ENCODE measurements at places on chromosomes 3 and 15.

- peak; percentile 98 for DNase-seq
Observed at GRCh38 chr3:197736491-197737318, at the start of gene RUBCN. Gene RUBCN (minus strand): TSS chr3:197736904. CDS start chr3:197736719, 185 bp downstream.

GRCh38 chr3:110318108-110318507 is 753.5 kb upstream of the NECTIN3 start:
- DNase-seq: no peak

DNA sequence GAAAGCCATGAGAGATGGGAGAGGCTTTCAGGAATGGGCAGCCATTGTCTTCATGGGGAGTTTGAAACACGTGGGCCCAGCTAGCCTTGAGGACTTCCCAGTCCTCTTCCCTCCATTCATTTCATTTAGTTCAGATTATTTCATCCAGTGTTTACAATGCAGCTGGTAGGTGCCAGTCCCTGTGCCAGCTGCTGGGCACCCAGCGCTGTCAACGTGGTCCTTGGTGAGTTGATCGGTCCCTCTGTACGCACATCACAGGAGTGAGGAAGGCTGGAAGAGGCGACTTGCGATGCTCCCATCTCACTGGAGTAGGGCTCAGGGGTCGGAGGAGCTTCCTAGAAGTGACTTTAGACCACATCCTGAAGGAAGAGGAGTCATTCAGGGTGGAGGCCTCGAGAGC is 206.4 kb upstream of the BHLHE40 start:
- DNase-seq: no peak

GRCh38 chr3:16140116-16140893 is 34.2 kb upstream of the GALNT15 start:
- peak; percentile 88 for DNase-seq

DNA sequence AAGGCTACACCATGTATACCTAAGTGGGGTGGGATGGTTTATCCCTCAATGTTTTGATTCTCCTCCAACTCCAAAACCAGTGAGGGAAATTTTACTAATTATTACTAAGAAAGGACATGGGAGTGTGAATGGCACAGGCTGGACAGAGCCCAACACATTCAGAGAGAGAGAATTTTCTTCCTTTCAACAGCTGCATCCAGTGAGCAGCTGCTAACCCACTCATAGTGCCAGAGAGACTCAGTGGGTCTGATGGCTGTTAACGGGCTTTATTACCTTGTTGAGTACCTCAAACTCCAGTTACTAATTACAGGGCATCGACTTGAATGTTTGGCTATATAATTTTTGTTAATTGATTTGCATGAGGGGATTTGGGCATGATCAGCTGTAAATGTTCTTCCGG is 75.8 kb downstream of the RORA start:
- no peak for DNase-seq

DNA sequence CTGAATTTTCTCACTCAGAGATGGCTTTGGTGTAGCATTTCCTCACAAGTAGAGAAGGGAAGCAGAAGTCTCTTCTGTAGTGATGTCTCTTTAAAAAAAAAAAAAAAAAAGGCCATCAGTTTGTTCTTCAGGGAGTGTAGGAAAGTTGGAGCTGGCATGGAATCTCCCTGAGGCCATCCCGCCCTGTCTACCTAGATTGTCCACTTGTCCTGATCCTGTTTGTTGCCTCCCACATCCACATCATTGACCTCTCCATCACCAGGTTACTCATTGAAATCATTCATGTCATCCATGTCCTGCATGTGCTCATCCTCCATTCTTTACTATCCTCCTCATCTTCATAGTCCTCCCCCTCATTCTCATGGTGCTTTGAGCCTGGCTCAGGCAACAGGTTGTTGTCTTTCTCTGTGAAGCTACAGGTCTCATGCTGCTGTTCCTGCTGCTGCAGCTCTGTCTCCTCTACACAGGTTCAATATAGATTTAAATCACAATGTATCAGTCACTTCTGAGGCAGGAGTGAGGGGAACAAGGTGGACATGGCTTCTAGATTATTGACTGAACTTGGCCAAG is 556.3 kb upstream of the NAALADL2 start:
- no peak for DNase-seq

- no peak for DNase-seq
Observed at GRCh38 chr3:171055336-171056178, 29.0 kb upstream of the SLC2A2 start.

DNA sequence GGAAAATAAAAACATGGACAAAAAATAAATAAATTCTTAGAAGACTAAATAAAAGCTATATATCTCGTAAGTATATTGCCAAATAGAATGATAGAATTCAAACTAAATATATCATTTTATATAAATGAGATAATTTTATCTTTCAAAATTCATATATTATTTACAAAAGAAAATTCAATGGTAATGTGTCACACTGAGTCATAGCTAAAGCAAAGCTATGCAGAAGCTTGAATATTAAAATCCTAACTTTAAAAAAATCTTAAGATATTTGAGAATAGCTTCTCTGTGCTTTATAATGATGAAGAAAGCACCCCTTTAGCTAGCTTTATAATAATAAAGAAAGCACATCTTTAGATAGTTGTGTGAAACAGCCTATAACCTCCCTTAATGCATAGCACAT is 1010.8 kb downstream of the OTOL1 start:
- DNase-seq: no peak

DNA sequence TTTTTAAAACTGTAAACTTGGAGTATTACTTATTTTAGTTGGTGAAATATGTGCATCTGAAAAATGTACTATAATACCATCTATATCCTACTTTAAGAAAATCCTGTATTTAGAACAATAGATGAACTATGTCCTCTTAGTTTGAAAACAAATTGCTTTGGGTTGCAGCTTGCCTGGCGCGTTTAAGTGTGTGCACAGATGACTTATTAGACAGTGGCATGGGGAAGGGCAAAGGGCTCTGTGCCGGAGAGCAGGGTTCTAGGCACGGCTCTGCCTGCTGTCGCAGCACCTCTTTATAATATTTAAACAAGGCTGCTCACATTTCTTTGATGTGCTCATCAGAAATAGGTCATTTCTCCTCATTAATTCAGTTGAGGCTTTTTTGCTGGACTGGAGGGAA is 10.0 kb downstream of the PXK start:
- no peak for DNase-seq

DNA sequence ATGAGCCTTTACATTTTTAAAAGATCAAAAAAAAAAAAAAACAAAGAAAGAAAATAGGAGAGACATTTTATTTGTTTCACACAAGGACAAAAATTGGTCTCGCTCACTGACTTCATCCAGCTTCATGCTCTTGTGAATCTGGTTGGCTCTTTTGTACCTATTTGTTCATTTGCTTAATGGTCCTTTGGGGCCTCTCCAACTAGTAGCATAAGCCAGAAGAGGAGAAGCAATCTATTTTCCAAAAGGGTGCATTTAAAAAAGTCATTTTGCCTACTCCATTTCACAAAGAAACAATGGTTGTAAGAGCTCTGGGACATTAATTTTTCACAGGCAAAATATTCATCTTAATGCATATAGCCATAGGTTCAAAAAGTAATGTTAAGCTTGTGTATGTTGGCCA is 168.3 kb upstream of the ADAMTS9 start:
- no peak for DNase-seq

GRCh38 chr15:36291501-36291900 is 287.9 kb upstream of the CDIN1 start:
- no peak for DNase-seq

DNA sequence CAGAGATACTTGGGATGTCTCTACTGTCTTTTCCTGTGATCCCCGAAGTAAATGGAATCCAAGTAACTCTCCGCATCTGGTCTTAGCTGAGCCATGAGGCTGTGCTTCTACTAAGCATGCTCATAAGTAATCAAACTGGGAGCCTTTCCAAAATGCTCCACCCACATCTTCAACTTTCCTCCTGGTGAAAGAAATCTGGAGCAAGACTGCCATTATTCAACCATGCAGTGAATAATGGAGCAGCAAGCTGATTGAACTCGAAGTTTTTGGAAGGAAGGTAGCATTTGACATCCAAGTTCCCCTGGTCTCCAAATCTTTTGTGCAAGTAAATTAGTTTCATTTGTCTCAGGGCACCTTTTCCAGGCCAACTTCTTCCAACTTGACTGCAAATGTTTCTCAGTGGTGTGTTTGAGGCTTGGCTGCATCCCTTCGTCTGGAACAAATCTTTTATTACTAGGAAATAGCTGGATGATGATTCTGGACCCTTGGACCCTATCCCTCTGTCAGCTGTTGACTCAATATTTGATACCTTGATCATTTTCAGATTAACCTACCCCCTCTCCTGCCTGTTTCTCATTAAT is 19.4 kb downstream of the GXYLT2 start:
- peak; percentile 74 for DNase-seq

GRCh38 chr3:43231276-43232000 is 54.9 kb upstream of the SNRK start:
- DNase-seq: no peak

DNA sequence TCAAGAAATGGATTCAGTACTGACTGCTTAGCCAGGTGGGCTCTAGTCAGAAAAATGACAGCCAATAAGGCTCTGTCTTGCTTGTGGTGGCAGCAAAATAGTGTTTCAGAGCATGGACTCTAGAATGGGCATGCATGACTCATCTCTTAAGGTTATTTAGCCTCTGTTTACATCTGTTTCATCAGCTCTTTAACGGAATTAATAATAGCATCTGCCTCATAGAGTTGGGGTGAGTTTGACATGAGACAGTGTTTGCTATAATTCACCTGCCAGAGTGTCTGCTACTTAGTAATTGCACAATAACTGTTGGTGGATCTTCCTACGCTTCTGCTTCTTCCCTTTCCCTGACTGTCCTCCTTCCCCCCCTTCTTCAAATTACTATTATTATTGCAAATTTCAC is 350.4 kb upstream of the SEMA6D start:
- DNase-seq: no peak
